ENCODE measurements at places on chromosomes 2 and 18.

DNA sequence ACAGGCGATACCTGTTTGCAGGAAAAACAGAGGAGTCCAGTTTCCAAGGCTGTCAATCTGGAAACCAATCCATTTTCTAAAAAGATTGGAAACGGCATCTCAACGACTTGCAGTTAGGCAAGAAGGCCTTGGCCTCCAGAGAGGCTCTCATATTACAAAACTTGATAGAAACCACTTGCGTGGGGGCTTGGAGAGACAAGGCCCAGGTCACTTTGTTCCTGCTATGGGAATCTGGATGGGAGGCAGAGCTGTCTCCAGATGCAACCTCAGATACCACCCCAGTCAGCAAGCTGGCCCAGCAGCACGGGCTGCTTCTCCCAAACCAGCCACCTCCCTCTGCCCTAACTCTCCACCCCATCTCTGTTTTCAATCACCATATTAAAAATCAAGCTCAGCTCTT is 298.8 kb downstream of the TNS1 start:
- no peak for DNase-seq

DNA sequence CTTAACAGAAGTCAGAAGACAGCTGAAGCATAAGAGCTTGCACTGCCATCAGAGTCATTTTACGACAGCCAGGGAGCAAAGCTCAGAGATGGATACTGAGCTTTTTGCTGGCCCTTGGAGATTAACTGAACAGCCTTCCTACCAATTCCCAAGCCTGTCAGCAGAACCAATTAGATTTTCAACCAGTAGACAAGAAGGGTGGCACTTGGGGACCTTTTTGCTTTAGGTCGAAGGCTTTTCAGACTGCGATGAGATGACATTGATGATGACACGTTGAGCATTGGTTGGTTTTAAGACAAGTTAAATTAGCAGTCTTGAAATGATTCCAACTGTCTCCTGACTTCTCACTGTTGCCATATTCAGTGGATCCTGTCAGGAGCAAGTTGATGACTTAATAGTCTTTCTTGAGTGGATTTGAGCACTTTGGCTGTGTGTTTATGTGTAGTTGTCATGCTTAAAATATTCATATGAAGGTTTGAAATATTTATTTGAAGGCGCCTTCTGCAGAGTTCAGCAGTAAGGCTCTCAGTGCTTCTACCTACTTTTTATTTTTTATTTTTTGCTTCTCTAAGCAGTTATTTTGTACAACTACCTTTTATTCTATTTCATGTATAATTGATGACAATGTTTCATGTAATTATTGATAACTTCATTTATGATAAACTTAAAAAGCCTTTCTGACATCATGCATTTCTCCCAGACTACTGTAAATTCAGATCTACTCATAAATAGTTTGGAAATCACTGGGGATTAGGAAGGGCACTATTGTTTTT is 256.7 kb downstream of the CAMKMT start:
- peak; percentile 19 for DNase-seq

GRCh38 chr18:74961596-74961995 is 247.3 kb downstream of the PTGR3 start:
- DNase-seq, result no peak

DNA sequence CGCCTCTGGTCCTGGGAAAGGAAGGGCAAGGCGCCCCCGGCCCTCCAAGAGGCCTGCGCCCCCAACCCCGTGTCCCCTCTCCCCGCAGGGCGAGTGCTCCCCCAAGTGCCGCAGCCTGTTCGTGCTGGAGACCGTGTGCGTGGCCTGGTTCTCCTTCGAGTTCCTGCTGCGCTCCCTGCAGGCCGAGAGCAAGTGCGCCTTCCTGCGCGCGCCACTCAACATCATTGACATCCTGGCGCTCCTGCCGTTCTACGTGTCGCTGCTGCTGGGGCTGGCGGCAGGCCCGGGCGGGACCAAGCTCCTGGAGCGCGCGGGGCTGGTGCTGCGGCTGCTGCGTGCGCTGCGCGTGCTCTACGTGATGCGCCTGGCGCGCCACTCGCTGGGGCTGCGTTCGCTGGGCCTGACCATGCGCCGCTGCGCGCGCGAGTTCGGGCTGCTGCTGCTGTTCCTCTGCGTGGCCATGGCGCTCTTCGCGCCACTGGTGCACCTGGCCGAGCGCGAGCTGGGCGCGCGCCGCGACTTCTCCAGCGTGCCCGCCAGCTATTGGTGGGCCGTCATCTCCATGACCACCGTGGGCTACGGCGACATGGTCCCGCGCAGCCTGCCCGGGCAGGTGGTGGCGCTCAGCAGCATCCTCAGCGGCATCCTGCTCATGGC is 52.4 kb downstream of the SLC66A2 start:
- DNase-seq, result no peak

- no peak for DNase-seq
Measured at GRCh38 chr2:8994386-8994785, 9.1 kb downstream of the MBOAT2 start.

GRCh38 chr18:36249392-36249791 is 48.1 kb upstream of the FHOD3 start:
- DNase-seq, result no peak

DNA sequence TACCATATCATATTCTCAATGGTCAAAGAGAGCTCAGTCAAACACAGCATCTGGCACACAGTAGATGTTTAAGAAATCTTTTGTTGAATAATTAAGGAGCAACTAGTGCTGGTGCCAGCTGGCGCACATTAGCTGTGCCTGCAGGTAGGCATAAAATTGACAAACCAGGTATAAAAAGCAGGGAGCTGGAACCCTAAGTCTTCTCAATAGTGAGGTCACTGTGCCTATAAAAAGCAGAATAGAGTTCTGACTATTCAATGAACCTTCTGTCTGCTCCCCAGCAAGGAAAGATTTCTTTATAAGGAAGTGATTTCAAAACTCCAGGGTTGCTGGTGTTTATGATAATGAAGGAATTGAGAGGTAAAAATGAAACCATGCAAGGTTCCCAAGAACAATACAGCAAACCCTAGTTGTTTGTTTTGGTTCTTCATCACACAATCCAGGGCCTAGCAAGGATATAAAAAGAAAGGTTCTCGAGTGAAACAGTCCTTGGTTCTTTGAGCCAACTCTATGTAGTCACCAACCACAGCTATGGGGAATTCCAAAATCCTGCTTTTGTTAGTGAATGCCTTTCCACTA is 76.1 kb downstream of the THADA start:
- DNase-seq, result no peak

GRCh38 chr2:137233091-137233490 is 467.7 kb downstream of the THSD7B start:
- DNase-seq, result no peak

- DNase-seq, result no peak
Measured at GRCh38 chr2:14072338-14072737, 560.2 kb upstream of the LRATD1 start.

GRCh38 chr2:163312713-163313112 is 423.1 kb downstream of the FIGN start:
- DNase-seq, result no peak

DNA sequence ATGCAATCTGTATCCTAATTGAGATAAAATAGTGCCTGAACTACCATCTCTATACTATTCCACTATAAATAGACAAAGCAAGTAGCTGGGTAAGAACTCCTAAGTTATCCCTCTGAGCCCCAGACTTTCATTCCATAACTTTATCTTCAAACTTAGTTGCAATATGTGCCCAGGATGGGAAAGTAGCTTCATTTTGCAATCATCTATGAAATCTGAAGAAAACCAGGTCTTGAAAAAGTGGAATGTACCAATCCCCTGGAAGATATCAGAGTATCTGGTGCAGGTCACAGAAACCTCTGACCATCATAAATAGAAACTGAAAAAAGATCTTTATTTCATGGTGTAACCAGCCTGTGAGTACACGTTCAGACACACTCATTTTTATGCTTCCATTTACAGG is 78.1 kb upstream of the TMEM178A start:
- no peak for DNase-seq

- DNase-seq, result peak; percentile 57
Measured at GRCh38 chr2:45242161-45242741, 233.0 kb upstream of the SIX2 start.

- DNase-seq, result no peak
Measured at GRCh38 chr2:144117086-144117485, 402.8 kb downstream of the ZEB2 start.

- no peak for DNase-seq
Measured at GRCh38 chr2:117712684-117713083, 101.8 kb upstream of the DDX18 start.

GRCh38 chr2:152693033-152693432 is 24.2 kb downstream of the PRPF40A start:
- no peak for DNase-seq

GRCh38 chr2:18516112-18516511 is 44.3 kb downstream of the RDH14 start:
- no peak for DNase-seq

GRCh38 chr2:213995400-213996105 is 415.3 kb upstream of the VWC2L start:
- no peak for DNase-seq

GRCh38 chr2:239997686-239998409 is 27.3 kb downstream of the NDUFA10 start:
- DNase-seq, result no peak

DNA sequence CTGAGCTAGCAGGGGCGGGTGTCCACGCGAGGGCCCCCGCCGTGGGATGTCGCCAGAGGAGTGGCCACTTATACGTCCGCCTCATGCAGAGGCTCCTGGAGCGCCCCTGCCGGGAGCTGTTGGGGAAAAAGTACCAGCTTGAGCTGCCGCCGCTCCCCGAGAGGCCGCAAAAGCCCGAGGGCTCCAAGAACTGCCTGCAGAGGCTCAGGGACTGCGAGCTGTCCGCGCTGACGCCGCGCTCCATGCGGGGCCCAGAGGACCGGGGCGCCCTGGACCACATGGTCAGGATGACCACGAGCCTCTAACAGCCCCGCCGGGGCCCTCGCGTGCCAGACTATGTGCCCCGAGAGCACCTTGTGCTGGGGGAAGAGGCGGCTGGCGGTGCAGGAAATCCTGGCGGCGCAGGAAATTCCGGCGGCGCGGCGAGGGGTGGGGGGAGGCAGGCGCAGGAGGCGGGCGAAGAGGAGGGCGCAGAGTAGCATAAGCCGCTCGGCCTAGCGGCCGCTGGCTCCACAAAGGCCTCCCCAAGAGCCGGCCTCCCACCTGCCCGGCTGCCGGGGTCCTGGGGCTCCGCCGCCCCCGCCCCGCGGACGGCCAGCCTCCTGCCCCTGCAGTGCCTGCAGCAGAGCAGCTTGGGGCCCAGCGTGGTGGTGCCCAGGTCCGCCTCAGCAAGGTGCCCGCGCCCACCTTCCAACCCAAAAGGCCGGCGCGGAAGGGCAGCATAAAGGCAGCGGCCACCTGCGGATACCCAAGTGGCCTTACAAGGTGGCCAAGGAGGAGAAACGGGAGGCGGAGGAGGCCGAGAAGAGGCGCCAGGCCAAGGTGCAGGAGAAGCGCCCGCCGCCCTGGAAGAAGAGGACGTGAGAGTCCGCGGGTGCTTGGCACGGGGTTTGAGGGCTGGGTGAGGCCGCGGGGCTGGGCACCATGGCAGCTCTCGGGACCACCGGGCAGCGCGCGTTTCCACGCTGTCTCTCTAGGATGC is 42.1 kb upstream of the TRIM43B start:
- no peak for DNase-seq

DNA sequence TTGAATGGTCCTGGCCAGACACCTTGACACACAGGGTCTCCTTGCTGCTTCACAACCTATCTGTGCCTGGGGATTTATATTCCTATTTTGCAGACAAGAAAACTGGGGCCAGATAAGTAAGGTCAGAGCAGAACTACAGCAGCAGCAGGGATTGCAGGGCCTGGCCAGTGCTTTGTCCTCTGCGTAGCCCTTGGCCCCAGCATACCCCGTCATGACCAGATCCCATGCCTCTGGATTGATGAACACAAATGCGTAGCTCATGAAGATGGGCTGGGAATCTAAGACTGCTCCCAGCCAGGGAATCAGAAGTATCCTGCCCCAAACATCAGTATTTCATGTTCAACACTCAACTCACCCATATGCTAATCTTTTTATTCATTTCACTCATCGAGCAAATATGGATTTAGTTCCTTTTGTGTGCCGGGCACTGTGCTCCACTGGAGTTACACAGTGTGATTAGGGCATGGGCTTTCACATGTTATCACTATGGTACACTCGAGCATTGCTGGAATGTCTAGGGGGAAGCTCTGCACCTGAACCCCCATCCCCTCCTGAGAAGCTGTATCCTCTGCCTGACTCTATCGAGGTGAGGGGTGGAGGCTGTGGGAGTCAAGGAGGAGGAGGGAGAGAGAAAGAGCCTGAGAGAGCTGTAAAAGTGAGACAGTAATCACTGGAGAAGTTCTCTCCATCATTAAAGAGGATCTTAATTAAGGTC is 143.3 kb downstream of the CYP26B1 start:
- DNase-seq, result no peak

GRCh38 chr2:140892436-140892835 is 1238.4 kb downstream of the LRP1B start:
- DNase-seq, result no peak

DNA sequence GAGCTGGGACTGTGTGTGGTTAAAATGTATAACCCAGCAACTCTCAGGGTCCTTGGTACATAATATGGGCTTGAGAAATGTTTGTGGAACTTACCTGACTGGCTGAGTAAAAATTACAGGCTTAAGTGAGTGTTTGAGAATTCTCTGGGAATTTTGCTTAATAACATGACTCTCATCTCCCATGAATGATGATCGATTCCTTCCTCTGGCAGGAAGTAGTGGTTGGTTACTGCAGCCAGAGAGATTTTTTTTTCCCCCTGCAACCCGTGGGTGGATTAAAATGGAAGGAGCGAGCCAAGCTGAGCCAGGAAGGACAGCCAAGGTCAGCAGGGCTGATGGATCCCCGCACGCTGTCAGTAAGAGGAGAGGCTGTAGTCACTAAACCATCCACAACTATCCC is 40.6 kb upstream of the RFX8 start:
- DNase-seq, result no peak

- DNase-seq, result no peak
Measured at GRCh38 chr18:68972176-68972575, 174.3 kb downstream of the CCDC102B start.

GRCh38 chr18:38900031-38900430 is 1334.4 kb upstream of the CELF4 start:
- DNase-seq, result no peak

- no peak for DNase-seq
Measured at GRCh38 chr2:55999231-55999630, 75.6 kb upstream of the EFEMP1 start.

GRCh38 chr2:15042801-15043217 is 410.3 kb downstream of the LRATD1 start:
- no peak for DNase-seq

- no peak for DNase-seq
Measured at GRCh38 chr2:176582990-176583481, 313.8 kb downstream of the MTX2 start.

DNA sequence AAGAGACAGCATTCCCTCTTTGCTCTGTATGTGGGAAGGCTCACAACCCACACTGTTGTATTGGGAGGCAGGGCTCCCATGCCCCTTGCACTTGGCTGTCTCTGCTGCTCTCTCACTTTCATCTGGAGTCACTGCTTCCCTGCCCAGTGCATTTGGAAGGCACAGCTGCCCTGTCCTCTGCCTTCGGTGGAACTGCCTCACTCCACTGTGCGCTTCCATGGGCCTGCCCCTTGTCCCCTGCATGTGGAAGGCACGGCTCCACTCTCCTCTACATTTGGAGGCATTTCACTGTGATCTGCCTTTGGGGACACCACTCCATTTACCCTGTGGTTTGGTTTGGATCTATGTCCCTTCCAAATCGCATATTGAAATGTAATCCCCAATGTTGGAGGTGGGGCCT is 9.1 kb upstream of the PROM2 start:
- no peak for DNase-seq
